ENCODE measurements at places on chromosomes 3 and 15. TPM values are rescaled to one million over a fixed set of nuclear protein-coding genes. Genes with fewer than 3 reads are reported as not detected.

ZFAND6 gene
- total RNA-seq, result 42.1 TPM

- DNase-seq, result peak; percentile 88
- H3K4me1 ChIP-seq, result peaks cover 22% of the 10 kb centered on the region
- H3K27me3 ChIP-seq, result peaks cover 3% of the 10 kb centered on the region
- H3K4me3 ChIP-seq, result peak overlapping the region; percentile 2
- peak overlapping the region; percentile 66 for H3K27ac ChIP-seq
- peaks cover 15% of the 10 kb centered on the region for H3K36me3 ChIP-seq
Measured at GRCh38 chr15:89068325-89068784, 19.9 kb upstream of the ABHD2 start.

SETMAR gene
- 12.6 TPM for total RNA-seq

DNA sequence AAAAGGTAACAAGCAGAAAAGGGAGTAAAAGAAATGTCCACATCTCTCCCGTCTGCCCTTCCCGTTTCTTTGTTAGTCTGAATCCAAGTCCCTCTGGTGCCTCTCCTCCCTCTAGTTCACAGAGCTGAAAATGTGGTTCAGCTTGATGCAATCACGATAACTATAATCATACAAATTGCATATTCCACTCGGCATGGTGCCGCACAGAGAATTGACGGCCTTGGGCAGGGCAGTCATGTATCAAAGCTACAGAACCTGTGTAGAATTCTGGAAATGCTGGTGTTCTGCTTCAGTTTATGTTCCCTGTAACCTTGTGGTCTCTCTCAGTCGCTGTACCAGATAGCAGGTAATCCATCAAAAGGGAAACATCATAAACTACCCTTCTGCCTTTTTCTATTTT lies 562.9 kb upstream of the CBLB start:
- no peak for DNase-seq
- peaks cover 21% of the 10 kb centered on the region for H3K36me3 ChIP-seq
- no peak overlapping the region for H3K27ac ChIP-seq
- H3K4me1 ChIP-seq, result peaks cover 29% of the 10 kb centered on the region

GRCh38 chr3:197168606-197169005 lies 129.8 kb downstream of the DLG1 start:
- no peaks in the 10 kb centered on the region for H3K27me3 ChIP-seq
- H3K4me1 ChIP-seq, result peaks cover 2% of the 10 kb centered on the region
- peaks cover 5% of the 10 kb centered on the region for H3K36me3 ChIP-seq
- no peak overlapping the region for H3K4me3 ChIP-seq
- no peak overlapping the region for H3K27ac ChIP-seq
- no peak for DNase-seq

DNA sequence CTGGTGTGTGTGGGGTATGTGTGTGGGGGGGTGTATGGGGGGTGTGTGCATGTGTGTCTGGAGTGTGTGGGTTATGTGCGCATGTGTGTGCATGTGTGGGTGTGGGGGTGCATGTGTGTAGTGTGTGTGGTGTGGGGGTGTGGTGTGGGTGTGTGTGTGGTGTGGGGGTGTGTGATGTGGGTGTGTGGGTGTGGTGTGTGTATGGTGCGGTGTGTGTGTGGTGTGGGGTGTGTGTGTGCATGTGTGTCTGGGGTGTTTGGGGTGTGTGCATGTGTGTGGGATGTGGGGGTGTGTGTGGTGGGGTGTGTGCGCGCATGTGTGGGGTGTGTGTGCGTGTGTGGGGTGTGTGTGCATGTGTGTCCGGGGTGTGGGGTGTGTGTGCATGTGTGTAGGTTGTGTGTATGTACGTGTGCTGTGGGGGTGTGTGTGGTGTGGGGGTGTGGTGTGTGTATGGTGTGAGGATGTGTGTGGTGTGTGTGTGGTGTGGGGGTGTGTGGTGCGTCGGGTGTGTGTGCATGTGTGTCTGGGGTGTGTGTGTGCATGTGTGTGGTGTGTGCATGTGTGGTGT lies 6.2 kb upstream of the OCA2 start:
- H3K4me3 ChIP-seq, result no peak overlapping the region
- H3K4me1 ChIP-seq, result peaks cover 10% of the 10 kb centered on the region
- no peaks in the 10 kb centered on the region for H3K36me3 ChIP-seq
- H3K27ac ChIP-seq, result no peak overlapping the region
- peaks cover 35% of the 10 kb centered on the region for H3K27me3 ChIP-seq

IQCF5 gene
- total RNA-seq, result not detected

Data from activated CD8-positive, alpha-beta memory T cell treated with anti-CD3 and anti-CD28 coated beads, Interleukin-2, amount 10 ng/mL, durations not matched to agents 7 days and 5 days (primary cell).